ENCODE measurements at places on chromosomes 2 and 18. TPM values are rescaled to one million over a fixed set of nuclear protein-coding genes. Genes with fewer than 3 reads are reported as not detected.

GRCh38 chr2:130165293-130166016 is 15.9 kb downstream of the SMPD4 start:
- no peaks in the 10 kb centered on the region for H3K36me3 ChIP-seq
- no peak overlapping the region for H3K27ac ChIP-seq
- no peak for DNase-seq
- H3K4me3 ChIP-seq, result no peak overlapping the region
- no peaks in the 10 kb centered on the region for H3K4me1 ChIP-seq

DNA sequence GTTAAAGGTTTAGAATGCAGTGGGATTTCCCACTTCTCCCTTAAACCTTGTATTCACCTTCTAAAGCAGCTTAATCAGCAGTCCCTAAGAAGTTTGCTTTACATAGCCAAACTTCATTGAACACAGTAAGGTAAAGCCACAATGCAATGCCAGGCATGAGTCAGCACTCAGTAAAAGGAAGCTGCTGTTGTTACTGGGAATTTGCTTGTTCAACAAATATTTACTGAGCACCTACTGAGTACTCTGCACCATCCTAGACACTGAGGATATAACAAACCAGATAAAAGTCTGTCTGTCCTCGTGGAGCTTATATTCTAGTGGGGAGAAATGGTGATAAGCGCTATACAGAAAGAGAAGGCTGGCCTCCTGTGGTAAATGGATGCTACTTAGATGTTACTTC is 162.7 kb downstream of the PKP4 start:
- H3K27me3 ChIP-seq, result no peaks in the 10 kb centered on the region
- no peak overlapping the region for H3K4me3 ChIP-seq
- H3K4me1 ChIP-seq, result no peaks in the 10 kb centered on the region

- no peaks in the 10 kb centered on the region for H3K27me3 ChIP-seq
- H3K27ac ChIP-seq, result no peak overlapping the region
- peak; percentile 41 for DNase-seq
- no peaks in the 10 kb centered on the region for H3K36me3 ChIP-seq
- H3K4me1 ChIP-seq, result peaks cover 4% of the 10 kb centered on the region
- H3K4me3 ChIP-seq, result peak overlapping the region; percentile 45
Observed at GRCh38 chr18:25503567-25504081, 151.7 kb upstream of the ZNF521 start.

DNA sequence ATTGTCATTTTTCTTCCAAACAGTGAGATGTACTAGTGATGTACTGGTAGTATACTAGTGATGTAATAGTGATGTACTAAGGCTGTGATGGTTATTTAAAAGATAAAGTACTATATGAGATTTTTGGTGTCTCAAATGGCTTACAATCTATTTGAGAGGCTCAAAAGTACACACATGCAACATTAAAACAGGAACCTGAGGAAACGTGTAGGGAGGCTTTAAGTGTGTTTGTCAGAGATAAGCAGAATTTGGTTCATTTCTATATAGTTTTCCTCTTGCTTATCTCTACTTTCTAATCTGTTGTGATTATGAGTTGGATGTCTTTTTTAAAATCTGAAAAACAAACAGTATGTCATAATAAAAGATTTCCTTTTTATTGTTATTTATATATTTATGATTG is 100.9 kb upstream of the SERTAD2 start:
- no peaks in the 10 kb centered on the region for H3K27me3 ChIP-seq
- DNase-seq, result no peak
- no peaks in the 10 kb centered on the region for H3K36me3 ChIP-seq
- H3K4me1 ChIP-seq, result peaks cover 6% of the 10 kb centered on the region

- H3K27me3 ChIP-seq, result no peaks in the 10 kb centered on the region
- no peaks in the 10 kb centered on the region for H3K36me3 ChIP-seq
Observed at GRCh38 chr2:169038338-169038757, 7.2 kb upstream of the ABCB11 start.

Gene EGR4
- not detected for total RNA-seq

Gene CWC22
- total RNA-seq, result 9.7 TPM

Gene ZNF804A
- not detected for total RNA-seq

- no peak for DNase-seq
- H3K4me1 ChIP-seq, result peaks cover 6% of the 10 kb centered on the region
- no peaks in the 10 kb centered on the region for H3K27me3 ChIP-seq
Observed at GRCh38 chr2:140577453-140577852, 1553.4 kb downstream of the LRP1B start.

DNA sequence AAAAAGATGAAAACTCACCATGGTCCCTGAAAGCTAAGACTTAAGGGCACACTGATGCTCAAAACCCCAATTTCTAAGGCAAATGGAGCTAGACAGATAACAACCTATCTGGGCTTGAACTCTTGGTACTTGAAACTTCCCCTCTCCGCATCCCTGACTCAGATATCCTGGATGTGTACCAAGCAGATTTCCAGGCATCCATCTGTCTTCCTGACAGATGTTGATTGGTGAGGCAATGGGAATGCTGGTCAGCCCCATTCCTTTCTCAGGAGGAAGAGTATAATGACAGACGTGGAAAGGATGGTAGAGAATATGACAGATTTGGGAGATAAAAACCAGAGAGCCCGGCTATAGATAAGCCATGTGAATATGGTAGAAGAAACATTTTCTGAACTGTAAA is 69.2 kb downstream of the ADD2 start:
- no peak overlapping the region for H3K27ac ChIP-seq
- no peaks in the 10 kb centered on the region for H3K27me3 ChIP-seq
- H3K4me3 ChIP-seq, result no peak overlapping the region
- H3K4me1 ChIP-seq, result no peaks in the 10 kb centered on the region
- no peaks in the 10 kb centered on the region for H3K36me3 ChIP-seq
- DNase-seq, result no peak

GRCh38 chr2:212692466-212692865 is 153.9 kb upstream of the ERBB4 start:
- no peaks in the 10 kb centered on the region for H3K4me1 ChIP-seq
- no peaks in the 10 kb centered on the region for H3K36me3 ChIP-seq
- no peak overlapping the region for H3K27ac ChIP-seq
- no peaks in the 10 kb centered on the region for H3K27me3 ChIP-seq

DNA sequence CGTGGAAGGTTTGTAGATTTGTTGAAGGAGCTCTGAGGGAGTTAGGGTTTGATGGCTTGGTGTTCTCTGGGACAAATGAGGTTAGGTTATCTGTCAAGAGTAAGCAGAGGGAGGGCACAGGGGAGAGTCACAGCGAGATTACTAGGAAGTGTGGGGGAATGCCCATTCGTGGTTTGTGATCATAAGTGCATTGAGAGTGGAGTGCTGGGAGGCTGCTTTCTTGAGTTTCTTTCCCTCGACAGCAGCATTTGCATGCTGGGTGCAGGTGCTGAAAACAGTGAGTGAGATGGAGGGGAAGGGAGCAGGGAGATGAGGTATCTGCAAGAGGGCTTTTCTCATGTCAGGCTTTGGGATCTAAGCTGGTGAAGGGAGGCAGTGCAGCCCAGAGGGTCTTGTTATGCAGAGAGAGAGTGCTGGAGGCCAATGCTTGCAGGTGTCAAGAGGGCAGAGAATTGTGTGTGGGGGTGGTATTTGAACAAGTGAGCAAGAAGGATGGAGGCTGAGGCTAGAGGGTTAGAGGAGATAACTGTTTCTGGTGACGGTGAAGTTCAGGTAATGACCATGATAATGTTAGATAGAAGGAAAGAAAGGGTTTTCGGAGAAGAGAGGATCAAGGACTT is 8.8 kb downstream of the RALB start:
- DNase-seq, result no peak
- no peak overlapping the region for H3K4me3 ChIP-seq
- peaks cover 5% of the 10 kb centered on the region for H3K4me1 ChIP-seq
- no peaks in the 10 kb centered on the region for H3K27me3 ChIP-seq

- no peaks in the 10 kb centered on the region for H3K4me1 ChIP-seq
- H3K27me3 ChIP-seq, result no peaks in the 10 kb centered on the region
- no peak overlapping the region for H3K4me3 ChIP-seq
- no peak for DNase-seq
- H3K36me3 ChIP-seq, result no peaks in the 10 kb centered on the region
Observed at GRCh38 chr2:29881089-29881730, 40.2 kb downstream of the ALK start.

Gene REG3A
- total RNA-seq, result not detected

DNA sequence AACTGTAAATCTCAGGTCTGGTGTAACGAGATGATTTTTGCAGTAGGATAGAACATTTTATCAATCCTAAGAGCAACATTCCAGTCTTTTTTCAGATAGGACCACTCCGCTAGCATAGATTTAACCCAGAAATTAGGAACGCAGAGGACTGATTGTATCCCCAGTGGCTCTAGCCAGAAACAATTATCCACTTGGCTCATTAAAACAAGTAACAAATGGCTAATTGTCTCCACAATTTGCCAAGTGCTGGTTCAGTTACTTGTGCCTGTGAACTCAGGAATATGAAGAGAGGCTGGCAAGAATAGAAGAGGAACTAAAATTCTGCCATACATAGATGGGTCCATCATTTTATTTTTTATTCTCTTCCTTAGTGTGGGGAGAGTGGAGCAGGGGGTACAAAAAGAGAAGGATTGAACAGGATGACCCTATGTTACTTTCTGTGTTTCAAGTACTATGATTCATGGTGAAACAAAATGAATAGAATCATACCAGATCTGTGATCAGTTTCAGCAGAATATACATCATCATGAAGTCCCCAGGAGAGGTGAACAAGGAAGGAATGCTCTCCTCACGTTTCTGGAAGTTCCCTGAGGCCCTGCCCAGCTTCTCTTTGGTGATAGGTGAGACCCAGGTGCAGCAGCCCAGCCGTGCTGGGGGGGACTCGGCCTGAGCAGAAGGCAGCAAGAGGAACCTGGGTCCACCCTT is 121.6 kb downstream of the ARL4C start:
- H3K36me3 ChIP-seq, result no peaks in the 10 kb centered on the region
- H3K4me1 ChIP-seq, result no peaks in the 10 kb centered on the region
- H3K4me3 ChIP-seq, result no peak overlapping the region
- no peaks in the 10 kb centered on the region for H3K27me3 ChIP-seq

Gene SLC14A1
- 7.6 TPM for total RNA-seq

Gene ANKRD12
- total RNA-seq, result 39.0 TPM

DNA sequence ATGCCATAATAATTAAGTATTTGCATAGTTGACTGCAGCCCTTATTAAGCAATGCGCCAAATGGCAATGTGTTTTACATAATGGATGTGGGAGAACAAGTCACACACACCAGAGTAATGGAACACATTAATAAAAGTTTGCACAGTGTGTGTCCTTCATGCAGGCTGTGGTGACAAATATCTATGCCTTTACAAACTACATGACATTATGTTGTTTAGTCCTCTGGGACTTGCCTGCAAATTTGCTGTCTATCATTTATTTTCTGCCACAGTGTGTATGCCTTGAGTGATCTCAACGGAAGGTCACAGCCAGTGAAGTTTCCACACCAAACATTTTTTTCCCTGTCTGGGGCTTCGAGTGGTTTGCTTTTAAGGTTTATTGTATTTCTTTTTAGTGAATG is 175.2 kb upstream of the TMEFF2 start:
- H3K4me3 ChIP-seq, result no peak overlapping the region
- DNase-seq, result no peak
- H3K4me1 ChIP-seq, result no peaks in the 10 kb centered on the region
- no peaks in the 10 kb centered on the region for H3K36me3 ChIP-seq
- H3K27me3 ChIP-seq, result no peaks in the 10 kb centered on the region

GRCh38 chr18:13245481-13246000 is 27.0 kb downstream of the LDLRAD4 start:
- no peaks in the 10 kb centered on the region for H3K36me3 ChIP-seq
- no peak overlapping the region for H3K4me3 ChIP-seq
- no peak overlapping the region for H3K27ac ChIP-seq
- no peak for DNase-seq
- H3K4me1 ChIP-seq, result no peaks in the 10 kb centered on the region
- H3K27me3 ChIP-seq, result no peaks in the 10 kb centered on the region

Gene CNGA3
- not detected for total RNA-seq

- no peaks in the 10 kb centered on the region for H3K27me3 ChIP-seq
- H3K4me1 ChIP-seq, result no peaks in the 10 kb centered on the region
- no peak for DNase-seq
- no peak overlapping the region for H3K27ac ChIP-seq
Observed at GRCh38 chr18:58601468-58602266, 27.2 kb downstream of the ALPK2 start.

- H3K4me1 ChIP-seq, result no peaks in the 10 kb centered on the region
- no peak overlapping the region for H3K4me3 ChIP-seq
- no peak overlapping the region for H3K27ac ChIP-seq
- no peaks in the 10 kb centered on the region for H3K27me3 ChIP-seq
- DNase-seq, result no peak
- H3K36me3 ChIP-seq, result no peaks in the 10 kb centered on the region
Observed at GRCh38 chr2:233650981-233651380, 14.7 kb downstream of the UGT1A10 start.

Gene RFX8
- total RNA-seq, result not detected

DNA sequence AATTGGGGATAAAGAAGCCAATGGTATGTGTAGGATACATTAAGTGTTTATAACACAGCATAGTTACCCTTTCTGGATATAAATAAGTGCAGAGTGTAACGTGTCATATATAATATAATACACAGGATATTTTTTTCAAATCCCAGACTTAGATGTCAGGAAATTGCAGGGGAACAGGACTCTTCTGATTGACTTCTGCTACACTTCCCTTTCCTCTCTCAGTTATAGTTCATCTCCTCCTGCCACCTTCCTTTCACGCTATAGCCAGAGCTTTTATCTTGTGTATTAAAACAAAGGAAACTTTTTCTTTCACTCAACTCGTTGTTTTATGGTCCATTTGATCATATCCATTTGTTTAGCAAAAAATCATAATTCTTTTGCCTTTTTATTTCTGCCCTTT is 158.0 kb upstream of the RASGRP3 start:
- peaks cover 20% of the 10 kb centered on the region for H3K4me1 ChIP-seq
- H3K27ac ChIP-seq, result no peak overlapping the region
- H3K4me3 ChIP-seq, result no peak overlapping the region
- no peaks in the 10 kb centered on the region for H3K27me3 ChIP-seq
- DNase-seq, result no peak
- H3K36me3 ChIP-seq, result no peaks in the 10 kb centered on the region

Gene SCYGR4
- total RNA-seq, result not detected

Gene LCT
- not detected for total RNA-seq

DNA sequence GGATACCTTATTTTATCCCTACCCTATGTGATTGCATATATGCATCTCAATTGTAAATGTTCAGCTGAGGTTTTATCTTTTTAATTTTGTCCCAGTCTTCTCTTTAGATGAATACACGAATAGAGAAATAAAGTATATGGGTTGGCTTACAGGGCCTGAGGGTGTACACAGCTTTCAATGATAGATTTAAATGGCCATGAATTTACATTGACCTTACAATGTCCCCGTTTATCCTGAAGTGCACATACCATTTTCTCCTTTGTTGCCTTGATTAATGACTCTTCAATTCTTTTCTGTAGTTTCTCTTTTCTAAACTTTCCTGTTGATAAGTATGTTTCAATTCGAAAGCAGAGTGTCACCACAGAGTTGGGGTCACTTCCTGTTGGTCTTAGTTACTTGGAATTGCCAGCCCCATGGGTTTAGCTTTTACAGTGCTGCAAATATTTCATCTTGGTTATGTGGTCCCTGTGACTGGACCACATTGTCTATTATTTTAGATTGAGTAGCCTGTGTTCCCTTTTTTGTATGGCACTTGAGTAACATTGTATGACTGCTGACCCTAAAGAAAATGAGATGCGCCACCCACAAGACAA is 1616.3 kb upstream of the ACVR2A start:
- no peaks in the 10 kb centered on the region for H3K4me1 ChIP-seq
- no peaks in the 10 kb centered on the region for H3K36me3 ChIP-seq
- H3K27me3 ChIP-seq, result no peaks in the 10 kb centered on the region
- H3K27ac ChIP-seq, result no peak overlapping the region
- no peak for DNase-seq

Measured in gastrocnemius medialis (tissue), 4 donors.